ENCODE measurements at places on chromosomes 6 and 20. TPM values are rescaled to one million over a fixed set of nuclear protein-coding genes. Genes with fewer than 3 reads are reported as not detected.

The LY86 gene
- 3.3 TPM for polyA plus RNA-seq

The PRDM13 gene
- polyA plus RNA-seq, result not detected

The TAGAP gene
- polyA plus RNA-seq, result 0.77 TPM

The NNAT gene
- polyA plus RNA-seq, result 824 TPM

The EEF1A2 gene
- polyA plus RNA-seq, result 1,012 TPM

The PAK5 gene
- polyA plus RNA-seq, result 0.13 TPM

The PDE7B gene
- 7.1 TPM for polyA plus RNA-seq

The SPATA25 gene
- 9.2 TPM for polyA plus RNA-seq

The MAP7 gene
- polyA plus RNA-seq, result 0.45 TPM

The TSPO2 gene
- polyA plus RNA-seq, result 0.93 TPM

The SYCP2 gene
- polyA plus RNA-seq, result 3.9 TPM

The SRC gene
- 19.5 TPM for polyA plus RNA-seq

The ZNF341 gene
- 3.6 TPM for polyA plus RNA-seq

The TINAG gene
- polyA plus RNA-seq, result not detected

The LAMA2 gene
- 130 TPM for polyA plus RNA-seq
